Myocyte (in vitro differentiated cells): ENCODE measurements at places on chromosomes 2 and 18. TPM values are rescaled to one million over a fixed set of nuclear protein-coding genes. Genes with fewer than 3 reads are reported as not detected.

The TMEM198 gene
- 5.8 and 9.0 TPM in 2 replicates for total RNA-seq

- DNase-seq: no peak
These were observed 64.3 kb upstream of the ACSL3 start for GRCh38 chr2:222796413-222797103.

The G6PC2 gene
- total RNA-seq: not detected in 2 replicates

GRCh38 chr18:478681-479080 is 21.8 kb downstream of the COLEC12 start:
- DNase-seq: peak; percentile 47

- DNase-seq: no peak
These were observed 195.1 kb downstream of the EXOC6B start for GRCh38 chr2:72630767-72631166.

GRCh38 chr2:68741805-68742306 is 7.2 kb downstream of the ARHGAP25 start:
- DNase-seq: no peak

- DNase-seq: no peak
These were observed 75.4 kb downstream of the STK25 start for GRCh38 chr2:241432824-241433448.

The REG1A gene
- total RNA-seq: not detected in 2 replicates

The RASGRP3 gene
- total RNA-seq: 5.2 and 7.8 TPM in 2 replicates

GRCh38 chr18:44123743-44124142 is 556.9 kb upstream of the SETBP1 start:
- peak; percentile 31 for DNase-seq

- peak; percentile 2 for DNase-seq
These were observed 214.5 kb downstream of the TMEM182 start for GRCh38 chr2:102975996-102976975.

- DNase-seq: no peak
These were observed 71.6 kb upstream of the ACAA2 start for GRCh38 chr18:49884959-49885358.

DNA sequence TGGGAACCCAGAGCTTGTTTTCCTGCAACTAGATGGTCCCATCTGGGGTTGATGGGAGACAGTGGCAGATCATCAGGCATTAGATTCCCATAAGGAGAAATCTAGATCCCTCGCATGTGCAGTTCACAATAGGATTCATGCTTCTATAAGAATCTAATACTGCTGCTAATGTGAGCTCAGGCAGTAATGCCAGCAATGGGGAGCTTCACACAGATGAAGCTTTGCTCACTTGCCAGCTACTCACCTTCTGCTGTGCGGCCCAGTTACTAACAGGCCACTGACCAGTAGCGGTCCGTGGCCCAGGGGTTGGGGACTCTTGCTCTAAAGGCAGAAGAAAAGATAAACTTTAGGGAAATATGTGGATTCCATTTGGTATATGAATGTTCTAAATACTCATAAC is 192.9 kb downstream of the AFF3 start:
- no peak for DNase-seq

The RAB31 gene
- total RNA-seq: 18.7 and 19.0 TPM in 2 replicates
